Hippocampal formation (tissue), 2 donors: ENCODE measurements at places on chromosomes 3 and 15.

GRCh38 chr15:76942331-76942730 lies 10.8 kb downstream of the RCN2 start:
- DNase-seq = no peak

- DNase-seq = no peak
Measured at GRCh38 chr15:50653156-50653743, 33.3 kb downstream of the TRPM7 start.

DNA sequence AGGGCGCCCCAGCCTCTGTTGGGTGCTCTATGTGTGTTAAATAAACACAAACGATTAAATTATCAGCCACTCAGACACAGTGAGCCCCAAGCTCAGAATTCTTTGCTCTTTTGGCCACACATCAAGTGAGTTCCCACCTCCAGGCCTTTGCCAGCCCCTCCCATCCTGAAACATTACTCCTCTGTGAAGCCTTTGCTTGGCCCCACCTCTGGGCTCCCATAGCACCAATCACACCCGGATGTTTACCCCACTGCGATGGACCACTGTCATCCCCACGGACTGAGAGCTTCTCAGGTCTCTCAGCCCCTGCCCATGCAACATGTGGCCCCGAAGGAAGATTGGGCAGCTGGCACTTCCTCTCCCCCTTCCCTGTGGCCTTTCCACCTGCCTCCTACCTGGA lies 85.1 kb downstream of the NUP210 start:
- DNase-seq = no peak

- no peak for DNase-seq
Measured at GRCh38 chr3:125395091-125395490, 20.0 kb upstream of the ZNF148 start.
